ENCODE measurements at places on chromosomes 6 and 20. TPM values are rescaled to one million over a fixed set of nuclear protein-coding genes. Genes with fewer than 3 reads are reported as not detected.

GRCh38 chr20:45833030-45833882 lies at the start of gene SNX21:
SNX21 (plus strand) TSS chr20:45833799; CDS start chr20:45833920, 121 bp downstream.
- peak; percentile 84 for DNase-seq

GRCh38 chr20:38872036-38872435 lies 54.2 kb upstream of the FAM83D start:
- DNase-seq: no peak

GRCh38 chr20:58840816-58841538 lies 9.7 kb downstream of the GNAS-AS1 start:
- DNase-seq: no peak

GRCh38 chr6:165686596-165687365 lies 23.7 kb upstream of the PDE10A start:
- no peak for DNase-seq

GRCh38 chr6:109513571-109514071 lies 30.6 kb upstream of the ZBTB24 start:
- DNase-seq: no peak

- DNase-seq: peak; percentile 41
Observed at GRCh38 chr6:4021854-4022695, 56.9 kb downstream of the FAM217A start.

- DNase-seq: no peak
Observed at GRCh38 chr20:62160876-62161275, 17.3 kb downstream of the SS18L1 start.

DNA sequence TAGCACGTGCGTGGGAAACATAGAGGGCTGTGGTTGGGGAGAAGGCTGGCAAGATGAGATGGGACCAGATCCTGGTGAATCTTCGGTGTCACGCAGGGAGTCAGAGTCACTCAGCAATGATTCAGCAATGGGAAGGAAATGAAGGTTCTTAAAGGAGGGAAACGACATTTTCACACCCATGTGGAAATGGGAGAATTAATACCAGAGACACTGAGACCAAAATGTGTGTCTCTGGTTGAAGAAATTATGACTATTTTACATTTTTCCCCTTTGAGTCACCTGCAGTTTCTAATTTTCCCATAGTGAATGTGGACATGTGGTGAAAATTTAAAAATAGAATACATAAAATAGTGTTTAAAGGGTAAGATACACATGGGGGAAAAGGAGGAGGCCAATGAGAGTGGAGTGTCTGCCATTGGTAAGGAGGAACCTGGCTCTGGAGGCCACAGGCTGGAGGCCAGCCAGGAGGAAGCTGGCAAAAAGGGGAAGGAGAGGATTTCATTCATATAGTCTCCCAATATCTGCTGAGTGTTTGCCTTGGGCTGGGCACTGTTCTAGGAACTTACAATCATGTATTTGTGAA lies 17.5 kb downstream of the NRN1 start:
- DNase-seq: no peak

DNA sequence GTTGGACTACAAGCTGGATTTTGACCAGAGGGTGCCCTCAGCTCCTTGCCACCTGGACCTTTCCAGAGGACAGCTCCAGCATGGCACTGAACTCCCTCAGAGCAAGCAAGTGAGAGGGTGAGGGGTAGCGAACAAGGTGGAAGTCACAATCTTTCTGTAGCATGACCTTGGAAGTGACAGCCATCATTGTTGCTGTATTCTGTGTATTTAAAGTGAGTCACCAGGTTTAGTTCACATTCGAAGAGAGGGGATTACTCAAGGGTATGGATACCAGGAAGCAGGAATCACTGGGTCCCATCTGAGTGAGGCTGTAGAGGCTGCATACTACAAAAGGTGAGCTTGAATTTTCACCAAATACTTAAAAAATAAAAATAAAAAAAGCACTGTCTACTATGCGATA lies 280.0 kb upstream of the SPTLC3 start:
- peak; percentile 70 for DNase-seq

DNA sequence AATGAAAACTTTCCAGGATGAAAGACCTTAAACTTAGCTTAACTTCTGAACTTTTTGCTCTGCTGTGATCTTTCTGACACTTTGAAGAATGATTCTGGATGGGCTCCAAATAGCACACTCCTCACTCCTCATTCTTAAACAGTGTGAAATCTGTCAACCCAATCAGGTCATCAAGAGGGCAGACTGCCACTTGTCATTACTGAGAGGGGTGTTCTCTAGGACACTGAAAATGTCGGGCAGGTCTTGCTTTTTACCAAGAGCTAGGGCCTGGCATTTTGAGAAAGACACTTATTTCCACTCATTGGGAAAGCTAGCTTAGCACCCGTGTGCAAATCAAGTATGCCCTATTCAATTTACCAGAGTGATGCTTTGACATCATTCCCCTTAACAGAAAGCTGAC lies 122.2 kb downstream of the MTFR2 start:
- DNase-seq: no peak

DNA sequence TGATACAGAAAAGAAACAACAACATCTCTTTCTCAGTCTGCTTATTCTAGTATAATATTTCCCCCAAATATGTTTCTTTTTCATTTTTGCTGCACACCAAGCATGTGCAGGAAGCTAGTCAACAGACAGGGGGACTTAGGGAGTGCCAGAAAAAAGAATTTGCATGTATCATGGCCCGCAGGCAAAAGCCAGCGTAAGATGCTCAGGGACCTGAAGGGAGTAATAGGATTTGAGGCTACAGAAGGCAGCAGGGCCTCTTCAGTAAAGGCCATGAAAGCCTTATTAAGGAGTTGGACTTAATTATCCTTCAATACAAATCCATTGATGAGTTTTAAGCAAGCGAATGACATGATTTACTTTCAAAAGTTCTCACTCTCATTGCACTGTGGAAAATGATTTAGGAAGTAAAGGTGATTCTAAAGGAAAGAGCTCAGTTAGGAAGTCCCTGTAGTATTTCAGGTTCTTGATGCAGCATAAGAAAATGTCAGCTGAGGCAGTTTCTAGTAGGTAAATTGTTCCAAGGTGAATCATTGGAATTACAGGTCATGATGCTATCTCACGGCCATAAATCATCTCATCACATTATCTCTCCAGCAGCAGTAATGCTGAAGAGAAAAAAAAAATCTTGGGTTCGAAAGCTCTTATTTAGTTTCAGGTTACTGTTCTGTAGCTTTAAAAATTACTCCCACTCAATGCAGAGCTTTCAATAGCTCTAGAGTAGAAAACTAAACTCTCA lies 94.8 kb downstream of the PTCHD4 start:
- DNase-seq: no peak

DNA sequence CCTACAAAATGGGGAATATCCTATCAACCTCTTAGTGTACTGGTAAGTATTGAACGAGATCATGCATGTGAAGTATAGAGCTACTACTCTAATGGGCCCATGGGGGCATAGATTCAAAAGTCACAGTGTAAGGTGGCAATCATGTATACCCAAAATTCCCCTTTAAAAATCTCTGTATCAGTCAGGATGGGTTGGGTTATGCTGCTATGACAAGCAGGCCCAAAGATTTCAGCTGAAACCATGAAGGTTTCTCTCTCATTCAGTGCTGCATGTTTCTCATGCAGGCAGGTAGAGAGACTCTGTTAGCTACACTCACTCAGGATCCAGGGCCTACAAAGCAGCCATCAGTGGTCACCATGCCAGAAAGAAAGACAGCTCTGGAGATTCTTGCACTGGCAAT lies 166.6 kb downstream of the MAFB start:
- DNase-seq: no peak

- DNase-seq: peak; percentile 91
Observed at GRCh38 chr20:58650776-58651558, at the start of gene STX16. STX16 (plus strand) TSS chr20:58651283; CDS start chr20:58652007, 724 bp downstream.

- no peak for DNase-seq
Observed at GRCh38 chr6:143694560-143694959, 16.8 kb downstream of the PHACTR2 start.

GRCh38 chr6:90233994-90234393 lies 62.6 kb downstream of the BACH2 start:
- no peak for DNase-seq

- DNase-seq: no peak
Observed at GRCh38 chr6:157068691-157069324, 254.5 kb downstream of the TMEM242 start.

DNA sequence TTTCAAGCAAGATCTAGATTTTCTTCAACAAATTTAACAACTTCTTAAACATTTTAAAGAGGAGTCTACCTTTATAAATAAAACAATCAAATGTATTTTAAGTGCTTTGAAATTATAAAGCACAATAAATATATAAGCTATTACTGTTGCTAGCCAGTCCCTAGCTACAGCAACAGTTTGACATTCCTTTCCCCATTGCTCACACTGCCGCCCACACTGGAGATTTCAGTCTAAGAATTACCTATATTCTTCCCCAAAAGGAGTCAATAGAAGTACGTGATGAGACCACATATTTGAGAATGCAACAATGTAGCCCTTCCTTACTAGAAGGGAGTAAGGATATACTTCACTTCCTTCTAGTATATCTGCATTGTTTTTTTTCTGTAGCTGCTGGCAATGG lies 65.3 kb upstream of the RNF146 start:
- no peak for DNase-seq

GRCh38 chr6:158061361-158061708 lies 79.7 kb downstream of the SYNJ2 start:
- no peak for DNase-seq

DNA sequence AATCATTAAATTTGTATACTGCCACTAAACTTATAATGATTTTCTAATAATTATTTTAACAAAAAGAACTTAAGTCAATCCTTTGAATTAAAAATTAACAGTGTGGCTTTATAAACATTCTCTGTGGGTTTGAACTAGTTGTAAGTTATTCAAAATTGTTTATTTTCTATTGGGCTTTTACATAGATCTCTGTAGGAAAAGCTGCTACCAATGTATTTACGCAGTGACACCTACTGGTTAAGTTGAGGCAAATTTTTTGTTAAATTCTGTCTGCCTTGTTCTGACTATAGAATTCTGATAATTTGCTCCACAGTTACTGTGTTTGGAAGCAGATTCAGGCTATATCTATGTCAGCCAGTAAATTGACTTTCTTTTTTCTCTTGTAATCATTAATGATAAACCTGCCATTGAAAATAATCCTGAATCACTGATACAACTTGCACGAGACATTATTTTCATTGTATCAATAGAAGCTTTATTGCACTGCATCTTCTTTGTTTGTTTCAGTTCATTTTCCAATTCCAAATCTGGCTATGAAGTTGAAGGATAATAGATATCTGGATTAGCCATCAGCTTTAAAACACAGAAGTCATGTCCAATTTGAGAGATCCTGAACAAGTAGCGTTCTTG lies 66.0 kb upstream of the UTRN start:
- DNase-seq: peak; percentile 54

- DNase-seq: peak; percentile 72
Observed at GRCh38 chr20:40945754-40946450, 82.7 kb upstream of the TOP1 start.

GRCh38 chr6:99711925-99712324 lies 105.3 kb downstream of the PRDM13 start:
- no peak for DNase-seq

- DNase-seq: no peak
Observed at GRCh38 chr20:19406381-19406780, 193.9 kb downstream of the SLC24A3 start.

DNA sequence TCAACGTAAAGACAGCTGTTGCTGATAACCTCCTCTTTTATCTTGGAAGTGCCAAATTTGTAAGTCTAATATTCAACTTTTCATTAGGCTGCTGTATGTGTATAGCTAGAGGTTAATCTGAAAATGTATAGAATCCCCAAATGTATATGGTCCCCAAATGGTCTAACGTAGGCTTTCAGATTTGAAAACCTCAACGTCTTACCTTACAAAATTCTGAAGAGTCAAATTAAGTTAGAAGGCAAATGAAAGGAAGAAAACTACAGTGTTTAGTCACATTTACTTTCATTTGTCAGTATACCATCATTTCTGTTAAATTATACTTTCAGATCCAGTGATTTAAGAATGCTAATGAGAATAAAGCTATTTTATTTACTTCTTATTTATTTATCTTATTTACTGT lies 256.9 kb downstream of the ARHGAP18 start:
- DNase-seq: no peak

DNA sequence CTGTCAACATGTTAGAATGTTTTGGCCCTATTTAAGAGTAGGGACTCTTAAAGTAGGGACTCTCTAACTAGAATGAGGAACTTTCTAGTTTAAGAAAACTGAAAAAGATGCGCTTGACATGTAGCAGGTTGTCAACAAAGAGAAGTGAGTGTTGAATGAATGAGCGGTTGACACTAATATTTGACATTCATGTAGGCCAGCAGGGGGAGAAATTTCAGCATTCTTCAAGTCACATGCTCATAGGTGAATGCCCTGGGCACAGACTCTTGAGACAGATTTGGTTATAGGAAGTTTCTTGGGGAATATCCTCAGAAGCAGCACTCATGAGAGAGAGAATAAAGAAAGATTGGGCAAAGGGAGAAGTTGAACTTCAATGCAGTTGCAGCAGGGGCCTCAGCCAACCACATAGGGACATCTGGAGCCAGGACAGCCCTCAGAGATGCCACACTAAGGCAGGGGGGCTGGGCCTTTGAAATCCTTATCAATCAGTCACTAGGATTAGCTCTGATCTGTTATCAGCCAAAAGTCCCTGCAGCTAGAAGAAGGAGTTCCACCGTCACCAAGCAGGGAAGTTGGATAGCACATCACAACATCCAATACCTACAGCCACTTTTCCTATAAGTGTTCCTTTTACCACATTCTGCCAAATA lies 145.1 kb upstream of the FKBP1C start:
- DNase-seq: peak; percentile 35

DNA sequence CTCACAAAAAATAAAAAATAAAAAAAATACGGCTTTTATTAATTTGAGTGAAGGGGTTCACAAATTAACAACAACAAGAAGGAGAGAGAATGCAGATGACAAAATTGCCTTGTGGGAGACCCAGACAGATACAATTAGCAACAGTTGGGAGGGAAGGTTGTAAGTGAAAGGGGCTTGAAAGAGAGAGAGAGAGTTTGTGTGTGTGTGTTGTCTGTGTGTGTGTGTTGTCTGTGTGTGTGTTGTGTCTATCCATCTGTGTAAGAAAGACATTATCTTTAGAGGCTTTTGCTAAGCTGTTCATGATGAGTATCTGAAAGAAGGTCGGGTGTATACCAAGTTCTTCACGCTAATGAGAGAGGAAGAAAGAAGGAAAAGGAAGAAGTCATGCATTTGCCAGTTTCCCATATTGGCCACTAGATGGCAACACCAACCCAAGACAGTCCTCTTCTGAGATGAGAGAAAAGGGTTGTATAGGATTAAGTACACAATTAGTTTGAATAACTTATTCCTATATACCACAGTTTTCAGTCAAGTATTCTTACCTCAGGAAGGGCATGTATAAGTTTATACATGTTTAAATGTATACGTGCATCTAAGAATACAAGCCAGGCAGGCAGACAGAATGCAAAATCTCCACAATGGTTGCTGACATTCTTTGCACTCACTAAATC lies 63.7 kb upstream of the CD2AP start:
- DNase-seq: peak; percentile 64

- no peak for DNase-seq
Observed at GRCh38 chr20:3651204-3651962, 11.8 kb downstream of the GFRA4 start.

- DNase-seq: peak; percentile 53
Observed at GRCh38 chr20:61886721-61887595, 178.7 kb downstream of the TAF4 start.

- no peak for DNase-seq
Observed at GRCh38 chr6:22886650-22887581, 317.6 kb downstream of the HDGFL1 start.

Gene BCAS1
- 0.67 TPM for total RNA-seq

Gene NR2E1
- not detected for total RNA-seq

Gene AVP
- not detected for total RNA-seq

Gene CST2
- total RNA-seq: not detected

Gene RBL1
- total RNA-seq: 27.5 TPM

Gene PTK7
- 99.8 TPM for total RNA-seq

Gene FAM83C
- 0.07 TPM for total RNA-seq

All from HepG2 (cell line).